ENCODE measurements at places on chromosomes 3 and 15.

- no peak for DNase-seq
Measured at GRCh38 chr3:174325834-174326700, 533.1 kb upstream of the NAALADL2 start.

DNA sequence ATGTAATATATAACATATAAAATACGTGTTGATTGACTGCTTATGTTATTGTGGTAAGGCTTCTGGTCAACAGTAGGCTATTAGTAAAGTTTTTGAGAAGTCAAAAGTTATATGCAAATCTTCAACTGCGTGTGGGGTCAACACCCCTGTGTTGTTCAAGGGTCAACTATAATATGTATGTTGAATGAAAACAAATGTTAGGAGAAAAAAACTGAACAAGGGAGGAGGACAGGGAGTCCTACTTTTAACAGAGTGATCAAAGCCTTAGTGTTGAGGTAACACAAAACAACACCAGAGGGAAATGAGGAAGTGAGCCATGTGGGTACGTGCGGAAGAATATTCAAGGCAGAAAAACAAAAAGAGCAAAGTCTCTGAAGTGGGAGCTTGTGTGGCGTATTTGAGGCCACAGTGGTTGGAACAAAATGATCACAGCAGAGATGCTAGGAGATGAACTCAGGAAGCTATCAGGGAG lies 62.5 kb downstream of the SFMBT1 start:
- no peak for DNase-seq

- DNase-seq = no peak
Measured at GRCh38 chr3:122662505-122662904, 18.1 kb upstream of the PARP14 start.

DNA sequence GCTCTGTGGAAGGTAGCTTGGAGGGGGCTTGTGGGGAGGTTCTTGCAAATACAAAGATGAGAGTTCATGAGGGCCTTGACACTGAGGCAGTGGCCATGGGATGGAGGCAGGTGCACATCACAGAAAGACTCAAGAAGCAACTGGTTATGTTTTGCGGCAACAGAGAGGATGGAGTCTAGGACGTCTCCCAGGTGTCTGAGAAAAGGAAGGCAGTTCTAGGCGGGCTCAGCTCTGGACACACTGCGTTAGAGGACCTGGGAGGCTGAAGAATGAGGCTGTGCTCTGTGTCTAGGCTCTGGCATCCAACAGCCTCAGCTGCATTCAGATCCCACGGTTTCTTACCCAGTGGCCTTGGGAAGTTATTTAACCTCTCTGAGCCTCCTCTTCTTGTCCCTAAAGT lies 23.5 kb downstream of the NOX5 start:
- no peak for DNase-seq

DNA sequence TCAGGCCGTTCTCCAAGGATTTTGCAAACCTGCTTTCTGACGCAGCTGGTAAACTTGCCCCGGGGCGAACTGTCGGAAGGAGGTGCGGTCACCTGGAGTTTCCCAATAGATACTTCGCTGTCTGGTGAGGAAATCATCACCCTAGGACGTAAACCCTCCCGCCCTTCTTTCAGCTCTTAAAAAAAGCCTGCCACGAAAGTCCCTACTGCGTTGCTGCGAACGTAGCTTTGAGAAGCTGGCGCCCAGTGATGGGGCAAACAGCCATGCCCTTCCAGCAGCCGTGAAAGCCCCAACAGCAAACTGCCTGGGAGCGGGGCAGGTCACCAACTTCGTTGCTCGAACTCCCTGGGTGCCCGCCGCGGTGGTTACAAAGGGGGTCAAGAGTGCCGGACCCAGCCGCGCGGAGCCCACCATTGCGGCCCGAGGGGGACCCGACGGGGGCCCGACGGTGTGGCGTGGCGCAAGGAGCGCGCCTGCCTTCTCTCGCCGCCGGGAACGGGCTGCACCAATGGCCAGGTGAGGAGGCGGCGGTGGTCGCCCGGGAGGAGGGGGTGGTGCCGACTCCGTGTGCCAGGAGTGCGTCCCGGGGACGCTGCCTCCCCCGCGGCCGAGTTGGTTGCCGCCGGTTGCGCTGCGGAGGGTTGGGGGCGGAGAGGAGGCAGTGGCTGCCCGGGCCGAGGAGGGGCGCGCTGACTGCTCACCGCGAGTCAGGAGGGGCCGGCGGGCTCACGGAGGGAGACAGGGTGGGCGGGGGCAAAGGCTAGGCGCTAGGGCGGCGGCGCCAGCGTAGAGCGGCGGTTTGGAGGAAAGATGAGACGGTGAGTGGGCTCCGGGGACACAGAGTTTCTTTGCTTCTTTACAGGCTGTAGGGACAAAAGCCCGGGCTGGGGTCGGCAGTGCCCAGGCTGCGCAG lies at the start of gene PHLDB2:
TSS of gene PHLDB2 (plus strand) at position 205 of the 913 bp plus-strand sequence. CDS start 24,813 bp downstream, outside the sequence.
- DNase-seq = no peak

GRCh38 chr15:49606594-49606993 lies 14.0 kb downstream of the FAM227B start:
- no peak for DNase-seq

DNA sequence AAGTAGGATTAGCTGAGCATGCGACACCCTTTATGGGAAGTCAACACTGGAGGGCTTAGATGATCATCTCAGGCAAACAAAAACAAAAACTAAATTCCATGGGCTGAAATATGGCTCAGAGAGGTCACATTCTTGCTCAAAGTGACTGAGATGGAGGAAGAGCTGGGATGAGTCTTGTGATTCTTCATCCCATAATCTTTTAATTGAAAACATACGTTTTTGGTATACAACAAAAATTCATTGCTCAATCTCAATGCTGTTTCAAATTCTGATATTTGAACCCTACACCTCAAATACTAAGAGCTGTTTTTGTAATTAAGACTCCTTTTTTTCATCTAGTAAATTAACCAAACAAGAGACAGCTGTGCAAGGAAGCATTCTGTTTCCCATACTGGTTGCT lies 257.0 kb downstream of the NR1D2 start:
- no peak for DNase-seq

GRCh38 chr15:61892140-61892539 lies 168.1 kb downstream of the VPS13C start:
- DNase-seq = no peak

DNA sequence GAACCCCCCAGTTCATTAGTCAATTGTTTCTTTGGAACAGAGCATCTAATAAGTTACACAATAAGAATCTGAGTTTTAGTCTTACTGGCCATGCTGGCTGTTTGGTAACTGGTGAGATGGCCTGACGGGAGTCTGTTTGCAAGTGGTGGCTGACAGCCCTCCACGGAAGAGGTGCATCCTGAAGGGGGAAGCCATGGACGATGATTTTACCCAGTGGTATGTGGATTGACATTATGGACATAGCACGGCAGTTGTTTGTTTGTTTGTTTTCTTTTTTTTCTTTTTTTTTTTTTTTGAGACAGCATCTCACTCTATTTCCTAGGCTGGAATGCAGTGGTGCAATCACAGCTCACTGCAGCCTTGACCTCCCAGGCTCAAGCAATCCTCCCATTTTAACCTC lies 156.0 kb downstream of the RPLP1 start:
- no peak for DNase-seq

DNA sequence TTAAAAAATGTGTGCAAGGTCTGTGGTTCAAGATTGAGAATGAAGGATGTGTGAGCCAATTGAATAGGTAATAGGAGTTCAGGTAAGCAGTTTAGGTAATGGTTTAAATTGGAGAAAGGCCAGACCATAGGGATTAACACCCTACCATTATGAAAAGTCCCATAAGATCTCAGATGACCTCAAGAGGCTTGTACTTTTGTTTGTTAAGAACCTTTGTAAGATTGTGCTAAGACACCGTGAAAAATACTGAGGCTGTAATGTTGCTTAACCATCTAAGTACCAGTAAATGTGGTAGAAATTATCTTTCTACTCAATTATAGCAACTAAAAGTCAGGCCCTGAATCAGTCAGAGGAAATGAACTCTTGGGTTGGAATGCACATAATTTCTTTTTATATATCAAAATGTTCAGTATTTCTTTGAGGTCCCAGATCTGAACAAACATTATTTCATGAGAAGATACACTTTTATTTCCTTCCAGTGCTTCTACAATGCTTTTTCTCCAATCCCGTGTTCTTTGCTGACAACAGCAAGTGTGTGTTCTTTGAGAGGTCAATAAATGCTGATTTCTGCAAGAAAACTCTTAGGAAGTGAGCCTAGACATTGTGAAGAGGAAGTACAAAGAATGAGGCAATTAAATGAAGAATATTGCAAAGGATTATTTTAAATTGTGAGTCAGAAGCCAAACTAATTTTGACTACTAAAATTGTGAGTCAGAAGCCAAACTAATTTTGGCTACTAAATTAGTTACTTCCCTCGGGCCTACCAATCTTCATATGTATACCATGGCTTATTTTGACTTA lies 66.4 kb downstream of the TCF12 start:
- DNase-seq = no peak

DNA sequence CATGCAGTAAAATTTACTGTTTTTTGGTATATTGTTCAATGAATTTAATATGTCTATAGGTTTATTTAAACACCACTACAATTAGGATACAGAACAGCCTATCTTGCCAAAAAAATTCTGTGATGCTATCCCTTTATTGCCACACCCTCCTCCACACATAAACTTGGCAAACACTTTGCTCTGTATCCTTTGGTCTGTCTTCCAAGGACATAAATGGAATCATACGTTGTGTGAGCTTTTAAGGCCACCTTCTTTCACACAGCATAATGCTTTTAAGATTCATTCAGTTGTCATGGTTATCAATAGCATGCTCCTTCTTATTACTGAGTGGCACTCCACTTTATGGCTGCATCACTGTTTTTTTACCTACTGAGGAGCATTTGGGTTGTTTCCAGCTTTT lies 71.5 kb downstream of the CERS3 start:
- no peak for DNase-seq

DNA sequence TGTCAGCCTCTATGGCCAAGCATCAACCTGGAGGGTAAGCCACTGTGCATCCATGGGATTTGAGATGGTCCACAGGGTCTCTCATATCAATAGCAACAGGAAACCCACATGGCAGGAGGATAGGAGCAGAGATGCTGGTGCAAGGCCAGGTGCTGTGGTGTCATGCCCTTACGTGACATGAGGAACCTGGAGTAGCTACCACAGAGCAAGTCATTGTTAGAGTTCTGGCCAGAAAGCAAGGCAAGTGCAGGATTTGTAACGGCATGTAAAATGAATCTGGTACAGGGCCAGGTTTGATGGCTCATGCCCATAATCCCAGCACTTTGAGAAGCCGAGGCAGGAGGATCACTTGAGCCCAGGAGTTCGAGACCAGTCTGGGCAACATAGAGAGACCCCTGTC lies 14.8 kb upstream of the ZNF774 start:
- no peak for DNase-seq

DNA sequence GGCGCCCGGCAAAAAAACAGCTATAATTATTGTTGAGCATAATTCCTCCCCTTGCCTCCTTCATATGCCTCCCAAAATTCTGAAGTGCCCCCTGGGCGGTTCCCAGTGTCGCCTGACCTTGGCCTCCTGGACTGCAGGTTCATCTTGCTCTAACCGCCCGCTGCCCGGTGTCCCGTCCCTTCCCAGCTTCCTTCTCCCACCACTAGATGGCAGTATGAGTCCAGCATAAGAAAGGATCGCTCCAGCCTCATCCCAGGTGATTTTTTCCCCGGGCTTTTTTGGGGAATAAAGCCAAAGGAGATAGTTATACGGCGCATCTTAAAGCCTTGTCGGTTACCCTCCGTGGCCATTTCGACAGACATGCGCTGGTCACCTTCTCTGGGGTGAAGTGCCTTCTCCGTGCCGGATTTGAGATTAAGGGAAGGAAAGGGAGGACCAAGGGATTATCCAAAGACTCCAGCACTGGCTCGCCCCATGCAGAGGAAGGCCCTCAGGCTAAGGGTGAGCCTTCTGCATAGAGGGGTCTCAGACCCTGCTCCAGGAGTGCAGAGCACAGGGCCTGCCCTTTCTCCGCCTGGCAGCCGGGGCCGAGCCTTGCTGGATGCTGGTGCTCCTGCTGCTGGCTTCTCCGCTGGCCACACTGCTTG lies 45.8 kb upstream of the TRA2B start:
- DNase-seq = no peak

DNA sequence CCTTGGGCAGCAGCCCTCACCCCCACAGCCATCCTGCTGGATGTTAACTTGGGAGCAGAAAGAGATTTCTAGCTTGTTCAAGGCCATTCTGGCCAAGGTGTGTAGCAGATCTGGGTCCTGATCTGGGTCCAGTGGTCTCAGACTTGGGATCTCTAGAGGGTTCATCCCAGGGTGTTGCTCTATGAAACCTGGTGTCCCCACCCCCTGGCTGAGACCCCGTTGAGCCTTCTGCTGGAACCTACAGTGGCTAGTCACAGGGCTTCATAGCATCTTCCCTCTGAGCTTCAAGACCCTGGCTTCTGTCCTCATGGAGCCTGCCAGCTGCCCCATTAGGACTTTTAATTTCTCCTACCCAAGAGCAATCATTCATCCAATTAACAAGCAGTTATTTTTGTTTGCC lies 64.3 kb downstream of the EPHB1 start:
- no peak for DNase-seq

GRCh38 chr3:127454968-127455367 lies 135.6 kb downstream of the TPRA1 start:
- no peak for DNase-seq

DNA sequence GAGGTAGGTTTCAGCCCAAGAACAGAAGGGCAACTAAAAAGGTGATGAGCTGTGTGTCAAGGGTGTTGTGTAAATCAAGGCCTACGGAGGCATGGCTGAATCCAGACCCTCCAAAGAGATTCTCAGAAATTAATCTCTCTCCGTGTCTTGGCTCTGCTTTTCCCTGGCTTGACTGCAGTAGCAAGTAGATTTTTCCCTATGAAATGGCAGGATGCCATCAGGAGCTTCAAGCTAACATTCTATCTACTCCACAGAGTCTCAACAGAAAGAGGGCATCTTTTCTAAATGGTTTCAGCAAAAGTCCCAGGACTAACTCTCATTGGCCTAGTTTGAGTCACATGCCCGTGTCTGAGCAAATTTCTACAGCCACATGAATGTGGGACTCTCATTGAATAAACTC lies 58.3 kb downstream of the LSM3 start:
- DNase-seq = no peak

DNA sequence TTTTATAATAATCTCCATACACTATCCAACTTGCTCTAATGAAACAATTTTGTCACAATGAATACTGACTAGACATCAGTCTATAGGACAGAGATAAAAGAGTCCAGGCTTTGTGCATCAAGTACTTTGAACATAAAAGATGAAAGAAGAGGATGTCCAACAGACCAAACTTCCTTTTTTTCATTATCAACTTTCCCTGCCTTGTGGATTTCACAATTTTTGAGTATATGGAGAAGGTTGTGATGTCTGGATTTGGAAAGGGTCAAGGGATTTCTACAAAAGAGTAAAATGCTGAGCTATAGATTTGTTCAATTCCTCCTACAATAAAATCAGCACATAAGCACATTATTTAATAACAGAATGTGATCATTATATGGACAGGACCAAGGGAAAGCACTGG lies 25.7 kb downstream of the CD47 start:
- no peak for DNase-seq

GRCh38 chr3:143731776-143732175 lies 116.5 kb downstream of the SLC9A9 start:
- DNase-seq = no peak

DNA sequence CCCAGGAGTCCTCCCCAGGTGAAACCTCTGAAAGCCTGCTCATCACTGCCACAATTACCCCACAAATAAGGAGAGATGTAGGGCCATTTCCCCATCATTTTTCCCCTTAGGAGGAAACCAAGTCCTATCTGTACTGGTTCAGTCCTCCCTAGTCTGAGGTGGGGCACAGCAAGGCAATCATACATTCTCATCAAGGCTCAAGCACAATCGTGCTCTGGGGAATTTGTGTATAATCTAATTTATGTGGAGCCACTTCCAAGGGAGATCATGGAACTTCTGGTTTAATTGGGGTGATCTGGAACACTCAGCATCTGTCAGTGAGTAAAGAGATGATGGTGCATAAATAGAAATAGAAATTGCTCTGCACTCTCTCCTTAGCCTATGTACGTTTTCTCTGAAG lies 546.9 kb downstream of the IGSF11 start:
- DNase-seq = no peak

Data from kidney epithelial cell (primary cell).